ENCODE measurements at places on chromosomes 2 and 18.
A peak's percentile ranks its signal among the peaks of the same experiment; 100 is the strongest.

DNA sequence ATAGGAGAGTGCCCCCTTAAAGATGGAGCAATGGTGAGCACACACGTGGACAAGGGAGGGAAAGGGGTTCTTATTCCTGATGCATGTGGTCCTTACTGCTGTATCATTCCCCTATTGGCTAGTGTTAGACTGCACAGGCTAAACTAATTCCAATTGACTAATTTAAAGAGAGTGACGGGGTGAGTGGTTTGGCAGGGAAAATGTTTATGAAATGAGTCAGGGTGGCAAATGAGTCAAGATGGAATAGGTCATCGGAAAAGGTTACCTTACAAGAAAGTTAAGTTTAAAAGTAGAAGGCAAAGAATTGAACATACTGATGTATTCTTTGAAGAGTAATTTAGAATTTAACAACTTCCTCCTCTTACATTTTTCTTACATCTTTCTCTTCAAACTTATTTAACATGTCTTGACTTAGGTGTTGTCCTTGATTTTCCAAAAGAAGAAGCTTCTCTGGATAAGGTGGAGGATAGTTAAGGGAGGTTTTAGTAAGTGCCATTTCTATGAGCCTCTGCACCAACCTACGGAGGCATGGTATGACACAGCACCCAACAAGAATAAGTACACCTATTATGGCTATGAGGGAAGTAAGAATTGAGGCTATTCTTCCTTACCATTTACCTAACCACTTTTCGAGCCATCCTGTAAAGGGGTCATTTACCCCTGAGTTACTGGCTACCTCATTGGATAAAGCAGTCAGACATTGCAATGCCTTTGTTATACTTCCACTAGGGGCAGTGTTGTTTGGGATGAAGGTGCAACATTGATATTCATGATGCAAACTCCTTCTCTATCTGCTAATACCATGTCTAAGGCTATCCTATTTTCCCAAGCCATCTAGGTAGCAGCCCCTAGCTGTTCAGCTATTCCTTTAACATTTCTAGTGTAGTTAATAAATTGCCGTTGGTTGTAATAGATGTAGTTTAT is 1345.8 kb upstream of the LRRTM1 start:
- no peak for DNase-seq

- DNase-seq, result no peak
Measured at GRCh38 chr18:51617167-51617566, 419.7 kb upstream of the MEX3C start.

GRCh38 chr2:232611559-232612218 is 21.7 kb upstream of the EFHD1 start:
- peak; percentile 29 for DNase-seq

DNA sequence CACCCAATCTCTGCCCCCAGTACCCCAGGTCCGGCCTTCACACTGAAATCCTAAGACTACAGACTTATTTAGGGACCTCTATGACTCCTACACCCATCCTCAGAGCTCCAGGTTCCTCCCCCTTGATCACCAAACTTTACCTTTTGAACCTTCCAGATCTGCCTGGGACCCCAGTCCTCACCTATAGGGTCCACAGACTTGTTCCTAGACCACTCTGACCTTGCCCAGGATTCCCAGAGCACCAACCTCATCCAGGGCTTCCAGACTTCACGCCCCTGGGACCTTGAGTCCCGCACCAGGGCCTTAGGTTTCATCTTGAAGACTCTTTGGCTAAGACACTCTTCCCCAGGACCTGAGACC is 462 bp downstream of the CHCHD5 start:
- no peak for DNase-seq

GRCh38 chr2:219829667-219830352 is 202.4 kb downstream of the SLC4A3 start:
- peak; percentile 59 for DNase-seq

GRCh38 chr2:120392923-120393322 is 47.0 kb downstream of the INHBB start:
- DNase-seq, result no peak

GRCh38 chr18:62957885-62958472 is 242.6 kb downstream of the PHLPP1 start:
- DNase-seq, result no peak

DNA sequence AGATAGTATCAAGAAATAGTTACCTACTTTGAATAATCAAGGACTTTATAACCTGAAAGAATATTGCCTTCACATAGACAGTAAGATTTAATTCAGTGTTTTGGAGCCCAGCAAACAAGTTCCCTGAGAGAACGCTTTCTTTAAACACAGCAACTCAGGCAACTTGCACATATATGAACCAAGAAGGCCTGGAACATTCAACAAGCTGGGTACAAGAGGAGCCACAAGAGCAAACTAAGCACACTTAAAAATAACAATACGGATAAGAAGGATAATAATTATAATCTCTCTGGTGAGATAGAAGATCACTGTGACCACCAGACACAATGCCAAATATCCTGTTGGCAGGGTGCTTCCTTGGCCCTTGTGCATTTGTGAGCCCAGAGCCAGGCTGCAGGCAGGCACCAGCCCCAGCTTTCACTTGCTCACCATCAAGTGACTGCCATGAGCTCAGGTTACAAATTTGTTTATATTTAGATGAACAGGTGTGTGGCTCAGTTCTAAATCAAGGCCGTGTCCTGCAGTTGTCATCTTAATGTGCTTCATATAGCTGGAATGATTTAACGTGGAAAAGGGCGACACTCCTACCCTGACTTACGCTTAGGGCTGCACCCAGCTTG is 446.6 kb downstream of the IRS1 start:
- DNase-seq, result peak; percentile 37

DNA sequence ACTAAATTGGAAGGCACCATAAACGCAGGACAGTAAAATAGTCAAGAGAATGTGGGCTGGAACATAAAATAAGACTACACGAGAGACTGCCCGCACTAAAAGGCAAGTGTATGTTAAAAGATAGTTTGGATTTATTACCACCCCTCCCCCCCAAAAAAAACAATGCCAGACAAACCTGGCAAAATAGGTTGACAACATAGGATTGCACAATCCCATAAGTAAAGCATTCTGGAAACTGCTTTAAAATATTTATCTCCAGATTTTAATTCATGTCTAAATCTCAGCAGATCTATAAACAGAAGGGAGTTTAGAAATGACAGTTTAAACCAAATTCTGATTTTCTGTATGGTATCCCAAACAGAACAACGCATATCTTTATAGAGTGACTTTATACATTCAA is 455.1 kb downstream of the ERBB4 start:
- DNase-seq, result no peak

DNA sequence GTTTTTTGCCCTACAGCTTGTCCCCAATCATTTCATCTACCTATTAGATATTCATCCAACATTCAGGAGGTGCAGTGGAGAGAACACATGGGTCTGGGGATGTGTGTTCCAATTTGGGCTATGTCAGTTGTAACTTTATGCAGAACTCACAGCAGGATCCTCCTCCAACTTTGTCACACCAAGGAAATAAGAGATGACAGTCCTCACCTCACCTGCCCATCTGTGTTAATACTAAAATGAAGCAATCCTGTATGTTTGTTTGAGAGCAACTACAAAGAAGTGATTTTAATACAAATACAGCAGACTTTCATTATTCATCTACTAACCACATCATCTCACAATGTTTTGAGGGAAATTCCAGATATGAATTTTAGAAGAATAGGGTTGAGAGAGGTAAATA is 126.7 kb downstream of the ARHGAP15 start:
- DNase-seq, result no peak

- DNase-seq, result no peak
Measured at GRCh38 chr2:217685255-217685605, 317.6 kb downstream of the TNS1 start.

DNA sequence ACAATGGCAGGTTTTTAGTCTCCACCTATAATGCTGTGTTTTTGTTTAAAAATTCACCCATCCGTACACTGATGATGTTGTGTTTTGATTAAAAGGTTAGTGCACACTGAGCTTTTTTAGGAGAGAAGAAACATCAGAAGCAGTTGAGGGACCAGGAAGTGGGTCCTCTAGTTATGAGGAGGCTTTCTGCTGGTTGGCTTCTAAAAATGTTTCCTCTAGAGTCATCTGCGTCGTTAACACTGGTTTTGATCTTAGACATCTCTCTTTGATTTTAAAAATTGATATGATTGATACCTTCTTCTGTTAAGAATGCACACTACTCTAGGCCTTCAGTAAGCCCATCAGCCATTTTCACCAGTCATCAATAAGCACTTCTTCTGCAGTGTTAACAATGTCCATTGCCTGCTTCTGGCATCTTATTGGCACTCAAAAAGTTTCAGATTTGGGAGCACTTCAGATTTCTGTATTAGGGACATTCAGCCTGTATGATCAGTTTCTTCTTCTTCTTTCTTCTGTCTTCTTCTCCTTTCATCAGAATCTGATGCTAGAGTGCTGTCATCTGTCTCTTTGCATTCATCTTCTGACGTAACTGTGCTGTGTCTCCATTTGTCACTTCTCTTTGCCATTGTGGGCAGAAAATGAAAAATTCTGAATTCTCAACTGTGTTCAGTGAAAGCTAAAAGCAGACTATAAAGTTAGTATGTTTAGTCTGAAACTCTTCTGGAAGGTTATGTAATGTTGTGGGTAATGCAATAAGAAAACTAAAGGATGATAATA is 56.3 kb downstream of the PHLPP1 start:
- DNase-seq, result no peak

DNA sequence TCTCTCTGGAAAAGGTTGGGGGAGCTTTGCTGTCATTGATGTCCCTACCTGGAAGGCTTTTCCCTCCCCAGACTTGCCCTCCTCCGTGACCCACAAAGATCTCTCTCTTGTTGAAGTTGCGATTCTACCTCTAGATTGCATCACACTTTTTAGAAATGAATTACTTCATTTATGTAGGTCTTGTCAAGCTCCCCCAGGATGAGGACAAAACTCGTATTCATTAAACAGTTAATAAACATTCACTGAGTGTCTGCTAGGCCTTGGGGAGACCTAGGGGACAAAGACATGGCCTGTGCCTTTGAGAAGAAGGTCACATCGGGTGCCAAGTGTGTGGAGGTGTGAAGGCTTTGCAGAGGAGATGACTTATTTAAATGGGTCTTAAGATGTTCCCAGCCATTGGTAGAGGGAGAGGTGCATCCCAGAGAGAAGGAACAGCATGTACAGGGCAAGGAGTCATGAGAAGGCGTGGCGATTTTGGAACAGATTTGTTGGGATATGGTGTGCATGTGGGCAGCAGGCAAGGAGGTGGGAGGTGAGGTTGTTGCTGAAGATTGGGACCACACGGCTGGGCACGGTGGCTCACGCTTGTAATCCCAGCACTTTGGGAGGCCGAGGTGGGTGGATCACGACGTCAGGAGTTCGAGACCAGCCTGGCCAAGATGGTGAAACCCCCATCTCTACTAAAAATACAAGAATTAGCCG is 9.8 kb upstream of the YWHAQ start:
- DNase-seq, result no peak

DNA sequence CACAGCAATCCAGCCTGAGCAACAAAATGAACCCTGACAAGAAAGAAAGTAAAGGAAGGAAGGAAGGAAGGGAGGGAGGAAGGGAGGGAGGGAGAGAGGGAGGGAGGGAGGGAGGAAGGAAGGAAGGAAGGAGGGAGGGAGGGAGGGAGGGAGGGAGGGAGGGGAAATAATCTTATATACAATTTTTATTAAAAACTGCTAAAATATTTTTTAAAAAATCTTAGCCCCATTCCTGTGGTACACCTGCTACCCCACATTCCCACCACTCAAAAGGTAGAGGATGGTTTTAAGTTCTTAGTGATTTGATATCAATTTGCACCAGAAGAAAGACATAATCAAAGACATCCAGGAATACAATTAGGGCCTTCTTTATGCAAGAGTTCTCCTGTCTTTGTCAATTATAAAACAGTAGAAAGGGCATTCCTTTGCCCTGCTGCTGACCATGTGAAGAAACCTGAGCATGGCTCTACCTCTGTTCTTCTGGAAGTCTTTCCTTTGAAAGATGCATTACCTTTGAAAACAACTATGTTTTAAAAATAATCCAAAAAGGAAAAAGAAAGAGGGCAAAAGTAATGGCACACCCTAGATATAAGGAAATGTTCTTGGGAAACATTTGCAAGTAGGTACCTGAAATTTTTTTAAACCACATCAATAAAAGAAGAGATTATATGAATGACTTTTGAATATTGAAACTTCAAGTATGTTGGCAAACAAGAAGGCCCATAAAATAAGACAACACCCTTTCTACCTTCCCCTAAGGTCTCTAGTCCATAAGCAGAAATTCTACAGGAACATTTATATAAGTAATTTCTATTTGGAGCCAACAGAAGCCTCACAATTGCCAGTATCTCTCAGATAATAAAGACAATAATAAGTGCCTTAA is 33.7 kb upstream of the ACVR2A start:
- no peak for DNase-seq

GRCh38 chr18:48913201-48913600 is 37.6 kb downstream of the SMAD7 start:
- DNase-seq, result no peak

GRCh38 chr2:101223814-101224231 is 28.9 kb upstream of the CNOT11 start:
- DNase-seq, result no peak

DNA sequence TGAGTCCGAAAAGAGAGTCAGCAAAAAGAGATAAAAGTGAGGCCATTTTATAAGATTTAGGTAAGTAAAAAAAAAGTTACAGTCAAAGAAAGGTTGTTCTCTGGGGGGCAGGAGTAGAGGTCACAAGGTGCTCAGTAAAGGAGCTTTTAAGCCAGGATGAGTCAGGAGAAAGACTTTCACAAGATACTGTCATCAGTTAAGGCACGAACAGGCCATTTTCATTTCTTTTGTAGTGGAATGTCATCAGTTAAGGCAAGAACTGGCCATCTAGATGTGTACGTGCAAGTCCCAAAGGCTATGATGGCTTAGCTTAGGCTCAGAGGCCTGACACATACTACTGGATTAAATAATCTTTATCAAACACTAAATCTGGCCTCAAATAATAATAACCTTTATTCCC is 1207.3 kb upstream of the FAM98A start:
- DNase-seq, result no peak

All from muscle of back (tissue), 13 donors.